ENCODE measurements at places on chromosomes 2 and 18.

DNA sequence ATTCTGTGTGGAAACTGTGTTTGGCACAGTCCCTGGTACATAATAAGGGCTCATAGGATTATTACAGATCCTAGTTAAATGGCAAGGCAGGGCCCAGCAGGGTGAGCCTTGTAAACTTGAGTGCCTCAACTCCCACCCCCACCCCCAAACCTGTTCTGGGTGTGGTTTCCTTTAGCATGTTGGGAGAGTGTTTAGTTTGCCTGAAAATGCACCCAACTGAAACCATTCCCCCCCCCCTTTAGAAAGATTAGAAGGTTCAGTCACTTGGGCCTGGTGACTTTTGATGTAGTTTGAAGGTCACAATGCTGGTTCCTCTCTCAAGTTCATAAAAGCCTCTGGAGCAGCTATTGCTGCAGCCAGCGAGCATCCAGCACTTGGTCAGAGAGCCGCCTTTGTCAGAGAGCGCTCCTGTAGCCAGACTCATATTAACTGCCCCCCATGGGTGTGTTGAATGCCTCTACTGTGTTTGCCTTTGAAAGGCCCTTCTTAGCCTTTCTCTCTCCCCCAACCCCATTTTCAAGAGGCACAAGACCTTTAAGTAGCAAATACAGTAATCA, 113.7 kb downstream of the SPTBN1 start:
- no peak for DNase-seq

- DNase-seq = no peak
Observed at GRCh38 chr2:234483568-234484251, 13.2 kb downstream of the ARL4C start.

DNA sequence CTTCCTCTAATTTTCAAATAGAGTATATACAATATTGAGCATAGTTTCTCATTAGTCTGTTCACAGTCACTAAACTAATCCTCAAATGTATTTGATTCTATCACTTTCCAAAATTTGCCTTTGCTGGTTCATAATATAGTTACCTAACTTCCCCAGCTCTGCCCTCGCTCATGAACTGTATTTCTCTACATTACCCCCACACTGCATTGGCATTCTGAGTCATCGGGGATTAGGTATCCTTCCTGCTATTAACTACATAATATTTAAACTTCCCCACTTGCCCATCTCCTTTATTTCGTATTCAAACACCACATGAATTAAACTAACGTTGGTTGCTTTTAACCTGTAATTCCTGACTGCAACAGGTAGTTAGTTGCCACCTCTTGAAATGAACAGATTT, 14.8 kb upstream of the CLASP1 start:
- DNase-seq = no peak

- DNase-seq = no peak
Observed at GRCh38 chr2:142478206-142478605, 347.4 kb upstream of the LRP1B start.

- DNase-seq = no peak
Observed at GRCh38 chr2:99190548-99190947, 9.6 kb downstream of the MRPL30 start.

GRCh38 chr2:181814057-181814491, 77.5 kb upstream of the ITPRID2 start:
- peak; percentile 85 for DNase-seq

GRCh38 chr2:134985061-134985460, 62.2 kb downstream of the MAP3K19 start:
- DNase-seq = no peak

GRCh38 chr2:137886083-137886831, 78.0 kb upstream of the HNMT start:
- no peak for DNase-seq

- no peak for DNase-seq
Observed at GRCh38 chr2:27587025-27587424, 4.2 kb downstream of the ZNF512 start.

DNA sequence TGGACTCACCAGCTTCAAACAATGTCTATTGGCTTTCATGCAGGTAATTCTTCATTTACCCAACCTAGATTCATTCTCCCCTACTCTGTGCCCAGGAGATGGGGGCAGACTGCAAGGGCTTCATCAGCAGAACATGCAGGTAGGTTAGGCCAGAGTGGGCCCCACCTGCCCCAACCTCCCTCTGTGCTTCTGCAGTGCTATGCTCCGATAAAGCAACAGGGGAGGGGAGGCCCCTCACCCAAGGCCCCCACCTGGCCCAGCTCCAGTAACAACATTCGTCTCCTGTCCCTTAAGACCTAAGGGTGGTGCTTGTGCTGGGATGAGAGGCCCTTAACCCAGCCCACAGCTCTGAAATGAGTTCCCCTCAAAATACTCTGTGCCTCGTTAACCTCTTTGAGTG, 16.7 kb upstream of the GYPC start:
- no peak for DNase-seq

DNA sequence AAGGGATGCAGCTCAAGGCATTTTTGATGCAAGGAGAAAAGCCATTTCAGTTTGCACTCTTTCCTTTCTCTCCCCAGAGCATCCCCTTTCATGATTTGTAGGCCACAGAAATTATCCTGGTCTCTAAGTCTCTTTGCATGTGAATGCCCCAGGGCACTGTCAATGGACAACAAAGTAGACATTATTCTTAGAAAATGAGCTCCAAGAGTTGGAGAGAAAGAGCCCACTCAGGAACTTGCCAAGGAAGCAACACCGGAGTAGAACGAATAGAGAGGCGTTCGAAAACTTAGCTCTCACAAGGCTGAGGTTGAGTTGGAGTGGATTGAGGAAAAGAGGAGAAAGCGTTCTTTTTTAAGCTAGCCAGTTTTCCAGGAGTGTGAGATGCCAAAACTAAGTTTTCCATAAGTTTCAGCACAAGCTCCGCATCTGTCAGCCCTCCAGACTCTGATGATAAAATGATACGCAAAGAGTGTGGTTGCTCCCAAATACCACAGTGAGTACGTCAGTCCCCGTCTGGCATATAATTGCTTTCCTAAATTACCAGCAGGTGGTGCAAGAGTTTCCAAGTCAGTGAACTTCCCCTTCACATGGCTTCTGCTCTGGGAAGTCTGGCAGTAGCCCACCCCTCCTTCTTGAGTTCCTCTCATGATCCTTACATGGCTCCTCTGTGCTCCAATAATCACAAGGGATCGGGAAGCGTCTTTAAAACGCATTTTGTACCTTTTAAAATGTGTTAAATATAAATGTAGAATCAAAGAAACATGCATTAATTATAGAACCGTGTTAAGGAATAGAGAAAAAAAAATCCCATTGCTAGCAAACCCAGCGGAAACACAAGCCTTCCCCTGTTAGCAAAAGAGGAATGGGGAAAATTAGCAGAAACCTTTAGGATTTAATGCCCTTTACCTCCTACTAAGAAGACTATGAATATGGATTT, 1060.6 kb upstream of the FANCL start:
- peak; percentile 88 for DNase-seq

- peak; percentile 85 for DNase-seq
Observed at GRCh38 chr2:56008661-56009431, 85.3 kb upstream of the EFEMP1 start.

DNA sequence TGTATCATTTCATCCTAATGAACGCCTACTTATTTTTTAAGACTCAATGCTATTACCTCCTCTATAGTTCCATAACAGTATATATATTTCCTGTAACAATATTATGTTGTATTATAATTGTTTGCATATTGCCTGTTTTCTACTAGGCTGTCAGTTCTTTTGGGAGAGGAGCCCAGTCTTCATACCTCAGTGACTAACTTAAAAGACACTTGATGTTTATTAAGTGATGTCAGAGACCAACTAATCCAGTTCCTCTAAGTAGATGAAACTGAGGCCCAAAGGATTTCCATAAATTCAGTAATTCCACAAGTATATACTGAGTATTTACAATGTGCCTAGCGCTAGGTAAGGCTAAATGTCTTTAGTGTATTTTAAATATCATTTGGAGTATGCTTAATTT, 48.9 kb upstream of the AAK1 start:
- peak; percentile 75 for DNase-seq

- DNase-seq = peak; percentile 65
Observed at GRCh38 chr2:102615620-102616436, 3.5 kb upstream of the SLC9A2 start.

DNA sequence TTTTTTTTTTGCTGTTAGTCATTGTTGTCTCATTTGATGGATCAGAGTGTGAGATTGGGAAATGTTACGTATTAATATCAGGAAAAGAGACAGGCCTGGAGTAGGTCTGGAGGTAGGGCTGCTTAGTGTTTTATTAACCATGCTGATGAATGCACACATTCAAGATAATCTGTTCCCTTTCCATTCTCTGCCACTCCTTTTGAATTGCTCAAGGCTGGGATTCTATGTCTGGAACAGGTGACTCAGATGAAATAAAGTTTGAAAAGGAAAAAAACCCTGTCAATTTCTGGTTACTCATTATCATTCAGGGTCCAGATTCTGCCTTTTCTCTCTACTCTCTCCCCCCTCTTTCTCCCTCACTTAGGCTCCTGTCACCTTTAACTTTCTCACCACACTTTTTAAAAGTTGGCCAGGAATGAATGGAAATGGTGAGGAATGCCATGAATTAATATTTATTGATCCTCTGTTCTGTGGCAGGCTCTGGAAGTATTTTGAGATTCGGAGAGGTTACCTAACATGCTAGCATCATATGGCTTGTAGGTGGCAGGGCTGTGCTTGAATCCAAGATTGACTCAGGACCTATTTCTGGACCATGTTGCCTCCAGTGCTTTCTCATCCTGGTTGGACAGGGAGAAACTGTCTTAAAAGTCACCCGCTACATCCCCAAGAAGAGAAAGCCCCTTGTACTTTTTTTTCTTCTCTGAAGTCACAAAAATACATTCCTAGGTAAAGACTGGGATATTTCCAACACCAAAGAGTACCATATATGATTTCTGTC, 40.2 kb downstream of the MAP4K4 start:
- no peak for DNase-seq

DNA sequence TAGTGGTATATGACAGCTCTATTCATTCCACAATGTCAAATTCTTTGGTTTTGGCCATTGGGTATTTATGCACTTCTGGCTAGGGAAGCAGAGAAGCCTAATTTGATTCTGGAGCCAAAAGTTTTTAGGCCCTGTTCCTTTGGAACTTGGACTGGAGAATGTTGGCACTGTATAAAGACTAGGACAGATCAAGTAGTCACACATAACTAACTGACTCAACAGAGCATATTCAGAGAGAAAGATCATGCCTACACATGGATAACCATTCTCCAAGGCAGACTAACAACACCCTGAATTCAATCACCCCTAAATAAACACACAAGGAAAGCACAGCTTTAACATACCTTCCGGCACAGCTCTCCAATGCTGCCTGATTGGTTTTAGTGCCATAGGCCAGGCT, 62.9 kb downstream of the ARHGAP15 start:
- DNase-seq = no peak

- DNase-seq = no peak
Observed at GRCh38 chr2:39923455-39923854, 144.4 kb upstream of the THUMPD2 start.

DNA sequence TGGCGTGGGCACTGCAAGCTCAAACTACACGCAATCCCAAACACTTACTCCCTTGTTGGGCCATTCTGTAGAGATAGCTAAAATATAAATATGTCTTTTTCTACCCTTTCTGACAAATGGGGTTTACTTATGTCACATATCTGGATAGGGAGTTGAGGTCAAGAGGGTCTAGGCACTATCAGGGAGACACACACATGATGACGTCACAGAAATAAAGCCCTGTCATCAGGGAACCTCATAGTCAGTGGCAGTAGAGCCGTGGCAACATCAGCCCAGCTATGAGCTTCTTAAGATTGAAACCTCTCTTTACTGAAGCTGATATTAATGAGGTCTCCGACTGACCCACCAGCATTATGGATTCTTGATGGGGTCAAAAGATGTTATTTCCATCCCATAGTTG, 234.6 kb upstream of the CDH7 start:
- DNase-seq = no peak

- DNase-seq = no peak
Observed at GRCh38 chr2:115443539-115444185, 1001.2 kb downstream of the DPP10 start.

DNA sequence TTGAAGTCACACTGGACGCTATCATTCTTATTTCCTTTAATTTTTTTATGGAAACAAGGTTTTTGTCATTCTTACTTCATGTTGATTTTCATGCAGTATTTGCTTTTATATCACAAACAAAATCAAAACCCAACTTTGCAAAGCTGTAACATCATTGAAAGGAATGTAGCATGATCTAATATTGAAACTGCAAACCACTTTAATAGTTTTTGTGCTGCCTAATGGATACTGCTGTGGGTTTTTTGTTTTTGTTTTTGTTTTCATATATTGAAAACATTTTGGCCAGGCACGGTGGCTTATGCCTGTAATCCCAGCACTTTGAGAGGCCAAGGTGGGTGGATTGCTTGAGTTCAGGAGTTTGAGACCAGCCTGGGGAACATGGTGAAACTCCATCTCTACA, 81.6 kb downstream of the MAP2 start:
- DNase-seq = no peak

DNA sequence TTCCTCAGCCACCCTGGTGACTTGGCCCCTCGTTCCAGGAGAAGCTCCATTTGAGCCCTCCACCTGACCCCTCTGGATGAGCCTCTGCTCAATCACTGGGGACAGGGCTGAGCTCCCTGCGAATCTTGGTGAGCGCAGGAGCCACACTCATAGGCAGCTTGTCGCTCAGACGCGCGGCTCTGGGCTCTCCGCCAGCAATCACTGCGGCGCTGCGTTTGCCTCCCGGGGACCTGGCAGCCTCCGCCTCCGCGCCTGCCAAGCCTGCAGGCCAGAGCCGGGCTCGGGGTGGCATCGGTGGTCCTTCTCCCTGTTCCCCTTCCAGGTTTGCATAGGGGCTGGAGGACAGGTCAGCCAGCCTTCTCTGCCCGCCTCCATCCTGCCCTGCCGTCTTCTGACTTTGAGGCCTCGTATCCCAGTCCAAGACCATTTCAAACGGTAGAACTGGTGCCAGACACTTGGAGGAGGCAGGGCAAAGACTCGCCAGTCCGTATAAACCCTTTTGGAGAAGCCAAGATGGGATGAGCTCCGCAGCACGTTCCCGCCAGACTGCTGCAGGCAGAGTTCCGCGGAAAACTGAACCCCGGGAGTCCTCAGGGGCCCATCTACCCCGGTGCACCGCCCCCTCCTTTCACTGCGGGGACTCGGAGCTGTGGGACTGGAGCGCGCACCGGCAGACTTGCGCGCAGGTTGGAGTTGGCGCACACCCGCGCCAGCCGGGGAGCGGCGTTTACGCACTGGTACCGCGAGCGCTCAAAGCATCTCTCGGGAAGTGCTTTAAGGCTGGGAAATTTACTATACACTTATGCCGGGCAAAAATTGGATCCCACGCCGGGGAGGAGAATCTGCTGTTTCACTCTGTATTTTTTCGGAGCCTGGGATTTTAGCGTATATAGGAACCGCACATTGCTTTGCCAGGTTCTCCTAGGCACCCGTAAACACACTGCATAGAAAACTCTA, 1.1 kb upstream of the TACR1 start:
- DNase-seq = peak; percentile 41

GRCh38 chr2:215929602-215930335, 83.6 kb downstream of the MREG start:
- peak; percentile 38 for DNase-seq

GRCh38 chr2:11508279-11508678, 25.6 kb upstream of the GREB1 start:
- DNase-seq = no peak

Data from fibroblast of skin of scalp (primary cell).